Common myeloid progenitor, CD34-positive (primary cell): ENCODE measurements at places on chromosomes 6 and 20.

- H3K4me3 ChIP-seq = no peak overlapping the region
- no peak overlapping the region for H3K27ac ChIP-seq
- no peaks in the 10 kb centered on the region for H3K27me3 ChIP-seq
- DNase-seq = no peak
Observed at GRCh38 chr6:82602776-82603175, 239.2 kb downstream of the TPBG start.

DNA sequence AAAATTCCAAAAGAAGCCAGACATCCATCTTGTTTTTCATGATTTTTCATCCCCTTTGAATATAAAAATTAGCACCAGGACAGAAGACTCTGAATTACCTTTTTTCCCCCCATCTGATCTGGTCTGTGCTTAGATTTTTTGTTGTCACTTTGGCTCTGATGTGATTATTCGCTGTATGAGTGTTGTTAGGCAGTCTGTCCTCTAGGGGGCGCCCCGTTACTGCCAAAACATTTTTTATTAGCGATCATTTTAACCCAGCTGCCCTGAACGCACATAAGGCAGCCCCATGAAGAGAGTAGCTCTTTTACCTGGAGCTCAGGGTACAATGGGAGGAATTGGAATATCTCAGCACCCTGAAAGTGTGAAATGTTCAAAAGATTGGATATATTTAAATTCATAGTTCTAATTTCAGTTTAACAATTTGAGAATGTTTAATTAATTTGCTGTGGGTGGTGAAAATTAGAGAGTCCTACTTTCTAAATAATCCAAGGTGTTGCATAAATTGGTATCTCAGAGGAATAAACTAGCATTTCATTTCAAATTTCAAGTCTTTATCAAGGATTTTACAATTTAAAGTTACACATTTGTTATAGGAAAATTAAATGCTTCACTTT lies 60.8 kb downstream of the PRPH2 start:
- no peak overlapping the region for H3K27ac ChIP-seq
- H3K4me1 ChIP-seq = no peaks in the 10 kb centered on the region
- peak; percentile 86 for DNase-seq
- peaks cover 35% of the 10 kb centered on the region for H3K36me3 ChIP-seq
- no peak overlapping the region for H3K4me3 ChIP-seq

- H3K4me3 ChIP-seq = no peak overlapping the region
- no peaks in the 10 kb centered on the region for H3K27me3 ChIP-seq
- H3K36me3 ChIP-seq = no peaks in the 10 kb centered on the region
- no peak overlapping the region for H3K27ac ChIP-seq
Observed at GRCh38 chr6:118333772-118334171, 214.3 kb upstream of the PLN start.

DNA sequence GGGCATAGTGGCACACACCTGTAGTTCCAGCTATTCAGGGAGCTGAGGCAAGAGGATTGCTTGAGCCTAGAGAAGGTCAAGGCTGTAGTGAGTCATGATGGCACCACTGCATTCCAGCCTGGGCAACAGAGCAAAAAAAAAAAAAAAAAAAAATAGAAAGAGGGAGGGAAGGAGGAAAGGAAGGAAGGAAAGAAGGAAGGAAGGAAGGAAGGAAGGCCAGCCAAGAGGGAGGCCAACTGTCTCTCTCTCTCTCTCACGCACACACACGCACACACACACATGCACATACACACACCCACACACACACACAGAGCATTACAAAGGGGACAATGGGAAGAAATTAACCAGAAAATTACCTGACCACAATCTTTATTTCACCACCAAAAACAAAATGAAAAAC lies 50.6 kb upstream of the COL9A1 start:
- no peak overlapping the region for H3K27ac ChIP-seq
- no peaks in the 10 kb centered on the region for H3K4me1 ChIP-seq
- no peaks in the 10 kb centered on the region for H3K36me3 ChIP-seq

DNA sequence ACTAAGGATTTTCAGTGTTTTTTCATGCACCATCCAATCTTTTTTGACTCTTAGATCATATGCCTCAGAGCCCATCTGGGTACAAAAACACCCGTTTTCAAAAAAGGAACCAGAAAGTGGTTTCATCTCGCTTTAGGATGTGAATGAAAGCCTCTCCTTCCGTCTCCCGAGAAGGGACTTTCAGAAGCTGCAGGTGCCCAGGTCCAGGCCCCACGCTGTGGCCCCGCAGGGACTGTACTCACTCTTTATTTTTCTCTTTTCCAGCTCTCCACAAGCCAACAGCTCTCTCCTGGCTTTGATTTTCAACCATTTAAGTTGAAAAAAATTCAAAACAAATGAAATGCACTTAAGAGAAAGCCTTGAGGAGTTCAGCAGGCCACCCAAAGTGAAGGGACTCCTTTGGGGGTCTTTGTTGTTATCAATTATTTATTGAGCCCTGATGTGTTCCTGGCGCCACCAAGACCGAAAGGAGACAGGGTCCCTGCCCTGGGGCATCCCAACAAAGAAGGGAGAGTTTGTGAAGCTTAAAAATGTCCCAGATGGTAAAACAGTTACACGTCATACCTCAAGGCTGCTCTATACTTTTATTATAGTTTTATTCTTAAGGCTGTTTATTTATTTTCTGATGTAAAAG lies 467.3 kb downstream of the PREX1 start:
- peak; percentile 12 for DNase-seq
- no peaks in the 10 kb centered on the region for H3K27me3 ChIP-seq
- H3K27ac ChIP-seq = no peak overlapping the region
- H3K4me1 ChIP-seq = no peaks in the 10 kb centered on the region
- H3K36me3 ChIP-seq = no peaks in the 10 kb centered on the region
- no peak overlapping the region for H3K4me3 ChIP-seq

- H3K27ac ChIP-seq = peak overlapping the region; percentile 45
- peaks cover 8% of the 10 kb centered on the region for H3K4me1 ChIP-seq
- H3K36me3 ChIP-seq = peaks cover 28% of the 10 kb centered on the region
- DNase-seq = peak; percentile 63
Observed at GRCh38 chr6:43639984-43640800, 4.6 kb downstream of the MAD2L1BP start.

GRCh38 chr6:140711019-140711613 lies 1336.7 kb upstream of the CITED2 start:
- no peak overlapping the region for H3K4me3 ChIP-seq
- H3K27ac ChIP-seq = no peak overlapping the region
- H3K36me3 ChIP-seq = no peaks in the 10 kb centered on the region
- DNase-seq = peak; percentile 28
- no peaks in the 10 kb centered on the region for H3K27me3 ChIP-seq

DNA sequence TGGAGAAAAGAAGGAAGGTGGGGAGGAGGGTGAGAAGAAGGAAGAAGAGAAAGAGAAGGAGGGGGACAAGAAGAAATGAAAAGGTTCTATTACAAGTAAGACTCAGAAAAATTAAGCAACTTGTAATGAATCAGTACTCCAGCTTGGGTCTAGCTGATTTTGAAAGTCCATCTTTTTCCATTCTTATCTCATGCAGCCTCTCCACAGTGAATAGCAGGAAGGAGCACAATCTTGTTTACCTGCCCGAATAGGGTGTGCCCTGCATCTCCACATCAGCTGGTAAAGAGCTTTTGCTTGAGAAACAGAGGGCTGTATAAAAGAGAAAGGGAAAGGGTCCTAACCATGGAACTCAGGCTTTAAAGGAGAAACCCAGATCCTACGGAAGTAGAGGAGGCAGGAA lies 348.8 kb downstream of the TPBG start:
- no peak overlapping the region for H3K27ac ChIP-seq
- H3K36me3 ChIP-seq = no peaks in the 10 kb centered on the region
- no peaks in the 10 kb centered on the region for H3K4me1 ChIP-seq
- H3K27me3 ChIP-seq = no peaks in the 10 kb centered on the region
- no peak for DNase-seq

GRCh38 chr6:54419885-54420284 lies 111.6 kb downstream of the TINAG start:
- no peaks in the 10 kb centered on the region for H3K27me3 ChIP-seq
- no peak overlapping the region for H3K4me3 ChIP-seq
- DNase-seq = no peak
- H3K27ac ChIP-seq = no peak overlapping the region

DNA sequence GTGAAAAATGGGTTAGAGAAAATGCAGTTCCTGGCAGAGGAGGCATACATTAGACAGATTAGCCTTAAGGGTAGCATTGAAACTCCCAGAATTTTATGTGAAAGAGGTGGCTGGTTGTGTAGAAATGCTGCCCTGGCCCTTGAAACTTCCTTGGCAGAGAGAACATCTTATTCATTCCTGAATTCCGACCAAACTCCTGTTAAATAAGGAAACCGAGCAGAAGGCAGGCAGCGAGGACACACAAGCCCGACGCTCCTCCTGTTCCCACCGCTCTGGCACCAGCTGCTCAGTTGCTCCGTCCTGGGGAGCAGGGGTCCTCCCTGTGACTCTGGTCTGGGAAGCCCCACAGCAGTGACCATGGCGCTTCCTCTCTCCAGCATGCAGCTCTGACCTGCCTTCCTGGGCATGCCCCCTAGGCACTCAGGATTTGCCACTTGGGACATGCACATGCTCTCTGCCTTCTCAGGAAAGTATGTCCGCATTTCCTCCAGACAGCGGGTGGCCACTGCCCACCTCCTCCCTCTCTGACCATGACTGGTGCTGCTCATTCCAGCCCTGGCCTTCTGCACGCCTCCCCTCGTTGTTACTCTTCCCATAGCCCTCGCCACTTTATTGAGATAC lies 35.2 kb upstream of the CLDN20 start:
- H3K27ac ChIP-seq = no peak overlapping the region
- no peak for DNase-seq
- H3K4me3 ChIP-seq = no peak overlapping the region
- H3K4me1 ChIP-seq = no peaks in the 10 kb centered on the region

GRCh38 chr6:74677463-74677862 lies 528.4 kb downstream of the COL12A1 start:
- H3K36me3 ChIP-seq = no peaks in the 10 kb centered on the region
- DNase-seq = no peak
- no peaks in the 10 kb centered on the region for H3K4me1 ChIP-seq
- H3K27ac ChIP-seq = no peak overlapping the region
- no peaks in the 10 kb centered on the region for H3K27me3 ChIP-seq

GRCh38 chr6:12709116-12709515 lies 7.5 kb upstream of the PHACTR1 start:
- DNase-seq = no peak
- H3K4me1 ChIP-seq = no peaks in the 10 kb centered on the region

DNA sequence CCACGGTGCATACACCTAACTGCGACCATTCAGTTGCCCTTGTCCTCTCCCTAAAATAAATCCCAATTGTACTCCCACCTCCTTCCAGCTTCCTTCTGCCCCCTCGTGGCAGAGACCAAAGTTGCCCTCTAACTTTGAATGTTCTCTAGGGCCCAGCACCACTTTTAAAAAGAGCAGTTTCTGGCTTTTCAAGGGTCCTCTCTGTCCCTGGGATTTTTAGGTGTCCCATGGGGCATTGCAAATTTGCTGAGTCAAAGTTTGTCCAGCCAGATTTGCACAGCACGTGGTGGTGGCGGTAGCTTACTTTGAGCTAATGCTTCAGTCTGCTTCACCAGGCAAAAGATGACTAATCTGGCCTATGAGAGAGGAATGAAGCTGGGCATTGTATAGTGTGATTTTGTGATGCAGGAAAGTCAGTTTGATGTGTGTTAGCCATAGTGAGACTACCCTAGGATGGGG lies 100.2 kb downstream of the PERP start:
- DNase-seq = no peak
- H3K27me3 ChIP-seq = no peaks in the 10 kb centered on the region
- no peak overlapping the region for H3K27ac ChIP-seq
- no peaks in the 10 kb centered on the region for H3K36me3 ChIP-seq
- no peak overlapping the region for H3K4me3 ChIP-seq

GRCh38 chr6:41566961-41567360 lies 20.8 kb downstream of the FOXP4 start:
- no peak overlapping the region for H3K4me3 ChIP-seq
- H3K27me3 ChIP-seq = no peaks in the 10 kb centered on the region
- H3K36me3 ChIP-seq = peaks cover 13% of the 10 kb centered on the region
- no peak for DNase-seq
- no peak overlapping the region for H3K27ac ChIP-seq

DNA sequence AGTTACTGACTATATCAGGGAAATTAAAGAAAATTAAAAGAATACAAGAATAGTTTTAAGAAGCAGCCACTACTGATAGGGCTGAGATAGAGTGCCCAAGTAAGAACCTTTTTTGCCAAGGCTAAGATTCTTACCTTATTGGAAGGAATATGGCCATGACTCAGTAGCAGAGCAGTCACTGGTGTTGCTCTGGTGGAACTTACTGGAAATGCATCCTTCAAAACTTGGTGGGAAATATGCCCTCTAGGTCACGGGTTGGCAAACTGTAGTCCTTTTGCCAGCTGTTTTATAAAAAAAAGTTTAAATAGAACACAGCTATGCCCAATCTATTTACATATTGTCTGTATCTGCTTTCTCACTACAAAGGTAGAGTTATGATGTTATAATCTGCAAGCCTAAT lies 6.0 kb downstream of the HSF2 start:
- peaks cover 4% of the 10 kb centered on the region for H3K4me1 ChIP-seq
- no peaks in the 10 kb centered on the region for H3K27me3 ChIP-seq
- H3K27ac ChIP-seq = no peak overlapping the region
- H3K36me3 ChIP-seq = peaks cover 3% of the 10 kb centered on the region
- no peak overlapping the region for H3K4me3 ChIP-seq

DNA sequence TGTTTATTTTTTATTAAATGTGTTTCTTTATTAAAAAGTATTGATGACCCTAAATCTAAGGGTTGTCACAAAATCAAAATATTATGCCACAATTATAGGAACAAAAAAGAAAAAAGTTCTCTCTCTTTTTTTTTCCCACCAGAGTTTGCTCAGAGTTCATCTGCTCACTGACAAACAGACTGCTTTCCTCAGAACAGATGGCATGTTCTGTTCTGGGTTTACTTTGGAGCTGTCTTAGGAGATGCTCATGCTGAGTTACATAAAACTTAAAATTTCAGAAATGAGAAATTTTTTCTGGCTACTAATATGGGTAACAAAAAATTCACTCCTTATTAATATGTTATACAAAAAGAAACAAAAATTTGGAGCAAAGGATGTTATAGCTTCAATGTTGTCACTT lies 30.3 kb downstream of the STK38 start:
- no peaks in the 10 kb centered on the region for H3K4me1 ChIP-seq
- H3K27ac ChIP-seq = no peak overlapping the region
- no peaks in the 10 kb centered on the region for H3K27me3 ChIP-seq
- H3K36me3 ChIP-seq = peaks cover 65% of the 10 kb centered on the region
- H3K4me3 ChIP-seq = no peak overlapping the region

DNA sequence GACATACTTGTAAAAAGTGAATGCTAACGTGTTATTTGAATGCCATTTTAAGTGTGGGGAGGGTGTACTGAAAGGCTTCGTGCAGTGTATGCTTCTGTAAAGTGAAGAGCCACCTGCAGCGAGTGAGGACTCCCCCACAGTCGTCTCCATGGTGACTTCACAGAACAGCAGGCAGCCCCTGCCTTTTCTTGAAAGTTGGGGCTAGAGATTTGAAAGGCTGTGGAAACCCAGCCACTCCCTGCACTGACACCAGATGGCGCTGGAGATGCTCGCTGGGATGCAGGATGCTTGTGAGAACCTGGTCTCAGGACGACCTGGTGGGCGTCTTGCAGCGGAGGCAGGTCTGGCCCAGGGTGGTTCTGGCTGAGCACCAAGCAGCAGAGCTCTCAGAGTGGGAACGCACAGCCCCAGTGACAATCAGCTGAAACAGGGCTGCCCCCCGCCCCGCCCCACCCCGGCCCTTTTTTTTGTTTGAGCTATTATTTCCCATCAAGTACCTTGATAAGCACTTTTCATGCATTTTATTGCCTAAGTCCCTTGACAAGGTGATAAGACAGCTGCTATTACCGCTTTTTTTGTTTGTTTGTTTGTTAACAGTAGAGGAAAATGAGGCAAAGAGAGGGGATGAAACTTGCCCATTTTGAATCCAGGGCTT lies 150.3 kb downstream of the SYCP2 start:
- no peaks in the 10 kb centered on the region for H3K27me3 ChIP-seq
